ENCODE measurements at places on chromosomes 11 and 22.

- DNase-seq = no peak
Measured at GRCh38 chr11:35436581-35437250, 17.4 kb upstream of the SLC1A2 start.

- no peak for DNase-seq
Measured at GRCh38 chr22:33654173-33654895, 265.9 kb downstream of the LARGE1 start.

- no peak for DNase-seq
Measured at GRCh38 chr11:65710421-65710820, 1.6 kb upstream of the KAT5 start.

GRCh38 chr22:24134090-24134846, 47.0 kb upstream of the SUSD2 start:
- DNase-seq = peak; percentile 57

- DNase-seq = no peak
Measured at GRCh38 chr11:96072592-96072991, 148.7 kb upstream of the MTMR2 start.

DNA sequence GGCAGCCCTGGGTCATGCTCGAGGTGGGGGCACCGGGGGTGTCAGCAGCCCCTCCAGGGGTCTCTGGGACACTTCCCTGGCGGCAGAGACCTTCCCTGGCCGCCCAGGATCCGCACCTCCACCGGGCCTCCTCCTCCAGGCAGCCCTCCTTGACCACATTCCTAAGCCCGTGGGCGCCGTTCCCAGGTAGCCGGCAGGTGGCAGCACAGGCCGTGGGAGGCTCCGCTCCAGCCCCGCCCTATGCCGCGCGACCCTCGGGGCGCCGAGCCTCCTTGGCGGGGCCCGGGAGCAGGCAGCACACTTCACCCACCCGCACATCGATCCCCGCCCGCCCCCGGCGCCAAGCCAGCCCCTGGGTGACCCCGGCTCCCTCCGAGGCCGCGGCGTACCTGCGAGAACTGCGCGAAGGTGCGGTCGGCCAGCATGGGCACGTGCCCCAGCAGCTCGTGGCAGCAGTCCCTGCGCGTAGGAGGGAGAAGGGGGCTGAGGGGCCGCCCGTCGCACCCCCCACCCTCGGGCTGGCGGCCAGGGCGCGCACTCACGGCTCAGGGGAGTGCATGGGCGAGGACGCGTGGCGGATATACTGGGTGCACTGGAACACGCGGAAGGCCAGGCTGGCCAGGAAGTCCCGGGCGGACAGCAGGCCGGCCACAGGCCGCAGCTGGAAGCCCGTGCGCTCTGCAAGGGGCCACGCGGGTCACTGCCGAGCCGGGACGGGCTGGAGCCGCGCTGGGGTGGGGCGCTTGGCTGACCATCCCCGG, 5.3 kb upstream of the INS start:
- DNase-seq = no peak

All from globus pallidus (tissue), 1 donor.